ENCODE measurements at places on chromosomes 1 and 21.
A peak's percentile ranks its signal among the peaks of the same experiment; 100 is the strongest.

DNA sequence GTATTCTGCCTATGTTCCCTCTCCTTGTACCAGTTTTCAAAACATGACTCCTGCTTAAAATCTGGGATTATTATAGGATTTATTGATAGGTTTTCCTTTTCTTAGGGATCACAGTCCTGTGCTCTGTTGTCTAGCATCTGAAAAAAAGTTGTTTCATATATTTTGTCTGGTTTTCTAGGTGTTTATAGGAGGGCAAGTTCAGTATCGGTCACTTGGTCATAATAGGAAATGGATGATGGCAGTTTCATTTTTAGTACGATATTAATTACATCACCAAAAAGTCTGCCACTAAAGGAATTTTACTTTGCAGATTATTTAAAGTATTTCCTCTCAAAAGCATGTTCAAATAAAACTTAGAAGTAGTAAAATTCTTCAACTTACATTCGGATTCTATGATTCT lies 94.4 kb downstream of the RASAL2 start:
- DNase-seq: no peak

DNA sequence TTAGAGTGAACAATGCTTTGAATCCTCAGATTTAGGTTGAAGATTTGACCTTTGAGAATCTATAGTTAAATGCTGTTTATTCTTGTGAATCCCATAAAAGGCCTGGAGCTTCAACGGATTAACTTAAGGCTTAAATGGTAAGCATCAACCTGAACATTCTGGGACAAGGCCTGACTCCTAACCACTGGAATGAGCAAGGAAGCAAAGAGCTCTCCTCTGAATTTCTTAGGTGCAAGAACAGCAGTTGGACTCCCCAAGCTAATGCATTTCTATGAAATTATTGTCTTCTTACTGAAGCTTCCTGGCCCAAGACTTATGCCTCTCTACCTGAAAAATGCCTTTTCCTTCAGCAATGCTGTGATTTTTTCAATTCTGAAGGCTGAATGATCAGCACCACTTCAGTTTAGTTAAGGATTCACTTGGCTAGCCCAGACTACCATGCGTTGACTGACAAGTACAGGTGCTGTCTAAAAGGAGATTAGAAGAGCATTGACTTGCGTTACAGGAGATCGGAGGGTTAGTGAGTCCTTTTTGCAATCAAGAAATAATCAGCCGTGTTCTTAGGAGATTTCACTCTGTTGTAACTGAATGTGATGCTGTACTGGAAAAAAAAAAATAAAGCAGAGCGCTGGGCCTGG lies 178.5 kb downstream of the ZC3H11B start:
- DNase-seq: no peak

DNA sequence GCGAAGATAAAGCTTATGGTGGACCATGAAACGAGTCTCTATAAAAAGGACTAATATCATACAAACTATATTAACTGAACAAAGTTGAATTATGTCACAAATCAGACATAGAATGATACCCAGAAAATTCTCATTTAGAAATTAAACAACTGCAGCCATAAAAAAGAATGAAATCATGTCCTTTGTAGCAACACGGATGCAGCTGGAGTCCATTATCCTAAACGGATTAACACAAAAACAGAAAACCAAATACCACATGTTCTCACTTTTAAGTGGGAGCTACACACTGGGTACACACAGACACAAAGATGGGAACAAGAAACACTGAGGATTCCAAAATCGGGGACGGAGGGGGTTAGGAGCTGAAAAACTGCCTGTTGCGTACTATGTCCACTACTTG lies 11.5 kb downstream of the COP1 start:
- DNase-seq: no peak

- DNase-seq: no peak
Observed at GRCh38 chr1:36956570-36956969, 77.7 kb downstream of the GRIK3 start.

GRCh38 chr1:156959925-156960324 lies 39.5 kb downstream of the LRRC71 start:
- no peak for DNase-seq

GRCh38 chr1:246526915-246527314 lies 19.8 kb upstream of the SMYD3 start:
- DNase-seq: no peak

DNA sequence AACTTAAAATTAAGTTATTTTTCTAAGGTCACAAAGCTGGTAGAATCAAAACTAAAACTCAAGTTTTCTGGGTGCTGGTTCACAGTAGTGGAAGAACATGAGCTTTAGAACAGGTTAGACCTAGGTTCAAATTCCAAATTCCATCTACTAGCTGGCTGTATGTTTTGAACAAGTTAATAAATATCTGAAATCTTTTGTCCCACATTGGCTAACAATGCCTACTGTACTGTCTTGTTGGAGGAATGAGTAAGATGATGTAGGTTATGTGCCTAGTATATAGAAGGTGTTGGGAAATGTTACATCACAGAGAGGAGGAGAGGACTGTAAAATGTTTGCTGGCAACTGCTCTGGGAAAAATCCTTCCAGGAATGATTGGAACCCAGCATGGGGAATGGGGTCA lies 14.0 kb upstream of the CD247 start:
- no peak for DNase-seq

DNA sequence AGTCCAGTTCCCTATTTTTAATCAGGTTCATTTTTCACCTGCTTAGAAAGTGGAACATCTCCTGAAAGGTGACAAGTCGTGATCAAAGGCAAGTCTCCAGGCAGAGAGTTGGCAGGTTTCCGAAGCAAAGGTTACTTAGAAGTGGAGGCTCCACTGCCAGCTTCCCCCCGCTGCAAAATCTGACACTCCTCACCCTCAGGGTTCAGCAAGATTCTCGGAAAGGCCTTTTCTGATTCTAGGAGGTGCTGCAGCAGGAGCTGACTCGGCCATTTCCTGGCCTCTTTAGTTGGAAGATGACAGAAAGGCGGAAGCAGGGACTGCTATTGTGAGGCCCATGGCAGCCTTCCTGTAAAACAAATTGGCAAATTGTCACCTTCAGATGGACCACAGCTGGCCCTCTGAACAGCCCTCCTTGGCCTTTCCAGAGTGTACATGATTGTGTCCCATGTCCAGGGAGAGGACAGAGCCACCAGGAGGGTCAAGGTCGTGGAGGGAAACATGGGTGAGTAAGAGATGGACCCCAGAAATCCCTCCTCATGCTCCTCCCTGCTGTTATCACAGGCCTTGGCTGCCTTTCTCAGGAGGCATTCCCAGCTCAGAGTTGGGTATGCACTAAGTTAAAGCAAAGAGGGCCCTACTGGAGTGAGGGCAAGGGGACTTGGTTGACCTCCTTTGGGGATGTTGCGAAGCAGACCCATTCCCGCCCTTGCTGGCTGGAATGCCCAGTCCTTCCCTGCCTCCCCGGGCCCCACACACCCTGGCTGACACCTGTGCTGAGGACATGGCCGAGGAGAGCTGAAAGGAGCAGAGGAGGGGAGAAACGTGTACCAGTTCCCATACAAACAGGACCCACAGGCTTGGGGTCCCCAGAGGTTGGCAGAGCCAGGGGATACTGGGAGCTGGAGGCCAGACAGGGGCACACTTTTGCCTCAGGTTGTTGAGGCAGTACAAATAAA lies 115.5 kb upstream of the IRF2BP2 start:
- DNase-seq: peak; percentile 50

DNA sequence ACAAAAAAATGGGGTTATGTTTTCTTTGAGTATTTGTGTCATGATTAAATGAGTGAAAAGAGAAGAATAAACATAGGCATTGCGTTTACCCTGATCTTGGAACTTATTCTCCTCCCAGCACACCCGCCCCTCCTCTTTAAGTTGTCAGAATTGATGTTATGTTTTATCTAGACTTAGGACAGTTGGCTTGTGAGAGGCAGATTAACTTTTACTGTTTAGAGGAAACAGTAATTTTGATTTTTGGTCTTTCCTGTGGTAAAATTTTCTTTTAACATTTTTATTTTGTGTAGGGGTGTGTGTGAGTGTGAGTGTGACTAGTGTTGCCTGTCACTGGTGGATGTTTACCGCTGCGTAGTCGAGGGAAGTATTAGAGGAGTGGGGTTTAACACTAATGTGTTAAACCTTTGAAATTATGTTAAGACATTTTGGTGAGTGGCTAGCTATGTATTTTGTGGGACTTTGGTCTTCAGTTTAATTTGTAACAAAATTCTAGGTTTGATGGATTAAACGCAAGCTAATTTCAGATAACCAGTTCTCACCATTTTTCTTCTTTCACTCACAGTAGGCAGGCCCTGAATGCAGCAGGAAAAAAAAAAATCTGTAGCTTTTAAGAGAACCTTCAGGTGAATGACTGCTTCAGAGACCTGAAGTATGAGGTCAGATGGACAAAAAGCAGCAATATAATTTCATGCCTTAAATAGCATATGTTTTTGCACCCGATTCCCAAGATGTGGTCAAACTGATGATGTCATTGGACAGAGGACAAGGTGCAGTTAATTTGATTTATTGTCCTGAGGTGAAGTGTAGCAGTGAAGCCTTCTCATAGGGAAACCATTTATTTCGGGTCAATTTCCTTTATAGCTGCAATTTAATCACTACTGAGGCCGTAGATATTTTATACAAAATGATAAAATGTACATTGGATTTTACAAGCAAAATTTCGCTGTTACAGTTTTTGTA lies 2.7 kb downstream of the POU2F1 start:
- no peak for DNase-seq

GRCh38 chr1:175320804-175321203 lies 128.2 kb upstream of the KIAA0040 start:
- no peak for DNase-seq

- no peak for DNase-seq
Observed at GRCh38 chr1:11741919-11742558, 6.1 kb downstream of the AGTRAP start.

DNA sequence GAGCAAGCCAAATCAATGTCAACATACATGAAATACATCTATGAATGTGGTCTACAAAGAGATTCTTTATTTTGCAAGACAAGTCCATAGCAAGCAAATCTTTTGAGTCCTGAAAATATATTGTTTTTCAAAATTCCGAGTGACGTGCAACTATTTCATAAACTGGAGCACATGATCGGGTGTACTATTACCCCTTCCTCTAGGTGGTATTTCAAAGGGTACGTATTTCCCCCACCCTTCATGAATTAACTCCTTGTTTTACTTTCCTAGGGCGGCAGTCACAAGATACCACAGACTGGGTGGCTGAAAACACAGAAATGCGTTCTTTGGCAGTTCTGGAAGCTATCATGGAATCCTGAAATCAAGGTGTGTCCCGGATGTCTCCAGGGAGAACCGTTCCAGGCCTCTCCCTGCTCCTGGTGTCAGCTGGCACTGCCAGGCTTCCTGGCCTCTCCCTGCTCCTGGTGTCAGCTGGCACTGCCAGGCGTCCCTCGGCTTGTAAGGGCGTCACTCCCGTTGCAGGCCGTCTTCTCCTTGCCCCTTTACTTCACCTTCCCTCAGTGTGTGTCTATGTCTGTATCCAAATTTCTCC lies 55.3 kb downstream of the RIPK4 start:
- DNase-seq: no peak
